ENCODE measurements at places on chromosomes 3 and 15.
A peak's percentile ranks its signal among the peaks of the same experiment; 100 is the strongest.

GRCh38 chr3:141335531-141336061 is 32.7 kb upstream of the ZBTB38 start:
- no peak for DNase-seq

DNA sequence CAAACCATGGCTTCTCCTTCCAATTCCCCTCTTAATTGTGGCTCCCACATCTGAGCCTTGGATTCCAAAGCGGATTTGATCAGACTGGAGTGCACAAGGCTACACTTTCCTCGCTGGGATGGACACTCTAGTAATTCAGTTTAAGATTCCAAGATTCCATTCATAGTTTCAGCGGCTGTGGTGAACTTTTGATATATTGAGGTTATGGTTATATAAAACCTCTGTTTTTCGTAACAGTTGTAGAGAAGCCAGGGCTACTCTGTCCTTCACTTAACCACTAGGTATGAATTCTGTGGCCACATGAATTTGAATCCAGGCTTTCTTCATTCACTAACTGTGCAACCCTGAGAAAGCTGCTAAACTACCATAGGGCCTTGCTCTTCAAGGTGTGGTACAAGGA is 67.9 kb upstream of the KY start:
- no peak for DNase-seq

- no peak for DNase-seq
Observed at GRCh38 chr3:30538791-30539190, 67.6 kb upstream of the TGFBR2 start.

GRCh38 chr3:166734734-166735133 is 645.4 kb downstream of the ZBBX start:
- DNase-seq: peak; percentile 26

DNA sequence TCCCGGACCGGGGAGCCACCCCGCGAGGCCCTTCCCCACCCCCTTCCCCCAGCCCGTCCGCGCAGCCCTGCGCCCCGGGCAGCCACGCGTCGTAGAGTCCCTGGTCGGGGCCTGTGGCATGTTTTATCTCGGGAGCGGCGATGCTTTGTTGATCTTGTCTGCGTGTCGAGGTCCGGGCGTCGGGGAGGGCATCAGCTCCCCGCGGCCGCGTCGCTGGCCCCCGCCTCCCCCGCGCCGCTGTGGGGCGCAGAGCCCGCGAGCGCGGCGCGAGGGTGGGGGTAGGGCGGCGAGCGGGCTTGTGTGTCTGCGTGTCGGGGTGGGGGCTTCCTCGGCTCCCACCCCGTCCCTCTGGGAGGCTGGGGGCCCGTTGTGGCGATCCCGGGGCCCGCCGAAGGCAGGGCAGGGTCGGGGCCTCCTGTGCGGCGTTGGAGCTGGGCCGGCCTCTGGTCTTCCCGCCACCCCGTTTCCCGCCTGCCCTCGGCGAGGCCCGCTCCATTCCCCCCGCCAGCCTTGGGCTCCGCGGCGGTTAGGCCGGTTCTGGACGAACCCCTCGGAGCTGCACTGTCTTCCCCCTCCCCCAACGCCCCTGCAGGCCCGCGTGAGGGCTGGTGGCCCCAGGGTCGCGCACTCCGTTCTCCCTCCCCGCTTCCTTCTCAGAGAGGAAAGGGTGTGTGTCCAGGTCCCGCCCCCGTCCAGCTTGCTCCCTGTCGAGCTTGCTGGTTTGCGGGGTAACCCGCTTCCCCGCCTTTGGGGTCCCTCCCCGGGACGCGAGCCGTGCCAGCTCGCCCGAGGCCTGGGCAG is 695 bp downstream of the GMPS start:
- peak; percentile 71 for DNase-seq

All from T47D (cell line).